ENCODE measurements at places on chromosomes 16 and 17.

GRCh38 chr17:81487487-81488275 lies 24.9 kb downstream of the ACTG1 start:
- peak; percentile 88 for DNase-seq

- DNase-seq = no peak
Measured at GRCh38 chr16:65546353-65546791, 424.5 kb upstream of the CDH11 start.

DNA sequence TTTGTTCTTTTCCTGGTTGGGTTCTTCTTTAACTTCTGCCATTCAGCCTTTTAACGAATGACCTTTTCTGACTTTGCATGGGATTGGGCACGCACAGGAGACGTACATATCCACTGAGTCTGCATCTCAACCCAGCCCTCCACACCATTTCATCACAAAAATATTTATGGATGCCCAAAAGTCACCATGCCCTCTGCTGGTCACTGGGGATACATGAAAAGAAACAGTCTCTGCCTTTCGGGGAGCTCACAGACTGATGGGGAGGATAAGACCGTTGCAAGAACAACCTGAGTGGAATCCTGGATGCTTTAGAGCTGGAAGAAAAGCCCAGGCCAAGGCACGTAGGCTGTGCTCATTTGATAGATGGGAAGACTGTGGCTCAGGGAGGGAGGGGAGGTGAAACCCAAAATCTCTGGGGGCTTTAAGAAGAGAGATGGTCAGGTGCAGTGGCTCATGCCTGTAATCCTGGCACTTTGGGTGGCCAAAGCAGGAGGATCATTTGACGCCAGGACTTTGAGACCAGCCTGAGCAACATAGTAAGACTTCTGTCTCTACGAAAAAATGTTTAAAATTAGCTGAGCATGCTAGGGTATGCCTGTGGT lies 7.9 kb upstream of the MT2A start:
- peak; percentile 59 for DNase-seq

- DNase-seq = no peak
Measured at GRCh38 chr17:14748036-14748710, 447.3 kb downstream of the HS3ST3B1 start.

GRCh38 chr16:18801145-18801972 lies at the start of gene ARL6IP1:
TSS of gene ARL6IP1 (minus strand) at chr16:18801549. CDS start at chr16:18801466, 83 bp downstream.
- peak; percentile 96 for DNase-seq

DNA sequence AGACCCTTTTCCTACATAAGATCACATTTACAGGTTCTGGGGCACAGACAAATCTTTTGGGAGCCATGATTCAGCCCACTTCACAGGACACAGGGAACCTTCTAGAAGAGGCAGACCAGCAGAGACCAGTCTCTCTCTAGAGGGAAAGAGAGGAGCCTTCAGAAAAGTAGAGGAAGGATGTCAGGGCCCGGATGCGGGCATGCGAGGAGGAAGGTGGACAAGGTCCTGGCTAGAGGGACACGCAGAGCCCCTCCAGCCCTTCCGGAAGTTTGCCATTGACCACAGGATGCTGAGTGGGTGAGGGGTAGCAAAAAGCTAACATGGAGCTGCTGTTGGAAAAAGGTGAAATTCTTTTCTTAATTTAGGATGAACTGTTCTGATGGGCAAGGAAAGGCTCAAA lies 55.8 kb upstream of the MEAK7 start:
- no peak for DNase-seq
